Stimulated activated naive CD4-positive, alpha-beta T cell (primary cell): ENCODE measurements at places on chromosomes 6 and 20.

- no peak for DNase-seq
Observed at GRCh38 chr6:28897369-28897745, 26.4 kb downstream of the TRIM27 start.

DNA sequence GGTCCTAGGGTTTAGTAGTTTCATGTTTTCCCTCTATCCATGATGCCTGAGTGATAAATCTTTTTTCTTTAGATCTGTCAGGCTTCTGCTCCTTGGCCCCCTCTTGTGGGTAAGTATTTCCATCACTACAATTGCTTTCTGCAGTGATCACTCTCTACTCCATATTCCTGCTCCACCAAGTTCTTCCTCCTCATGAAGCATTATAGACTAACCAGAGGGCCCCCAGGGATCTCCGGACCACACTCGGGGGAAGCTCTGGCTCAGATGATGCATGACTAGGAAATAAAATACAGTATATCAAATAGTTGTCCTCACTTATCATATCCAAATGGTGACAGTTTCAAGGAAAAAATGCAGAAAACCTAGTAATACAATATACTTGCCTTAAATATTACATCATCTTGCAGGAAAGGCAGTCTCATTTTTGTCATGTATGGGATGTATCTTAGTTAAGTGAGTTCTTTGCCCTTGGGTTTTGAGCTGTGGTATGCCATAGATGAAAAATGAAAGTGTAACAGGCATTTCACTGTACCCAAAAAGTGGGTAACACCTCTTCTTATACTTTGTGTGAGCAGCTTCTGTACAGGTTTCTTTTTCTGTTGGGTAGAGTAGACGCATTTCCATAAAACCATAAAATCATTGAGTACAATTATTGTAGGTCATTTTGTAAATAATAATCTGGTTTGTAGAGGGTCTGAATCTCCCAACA, 200.9 kb upstream of the EYA4 start:
- DNase-seq = no peak

DNA sequence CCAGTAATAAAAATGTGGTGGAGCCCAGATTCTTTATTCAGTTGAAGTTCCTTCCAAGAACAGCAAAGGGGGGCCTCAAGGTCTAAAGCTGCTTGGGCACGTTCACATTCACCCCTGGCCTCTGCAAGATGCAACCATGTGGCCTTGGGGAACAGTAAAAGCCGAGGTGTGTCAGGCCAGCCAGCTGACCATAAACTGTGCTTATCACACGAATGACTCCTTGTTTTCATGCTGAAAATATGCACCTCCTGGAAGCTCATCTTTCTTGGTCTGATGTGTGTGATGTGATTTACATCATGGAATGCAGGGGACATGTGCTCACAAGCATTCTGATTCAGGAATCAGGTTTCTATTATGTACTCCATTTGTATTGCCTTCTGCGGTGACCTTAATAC, 211.6 kb upstream of the MARCKS start:
- DNase-seq = no peak

DNA sequence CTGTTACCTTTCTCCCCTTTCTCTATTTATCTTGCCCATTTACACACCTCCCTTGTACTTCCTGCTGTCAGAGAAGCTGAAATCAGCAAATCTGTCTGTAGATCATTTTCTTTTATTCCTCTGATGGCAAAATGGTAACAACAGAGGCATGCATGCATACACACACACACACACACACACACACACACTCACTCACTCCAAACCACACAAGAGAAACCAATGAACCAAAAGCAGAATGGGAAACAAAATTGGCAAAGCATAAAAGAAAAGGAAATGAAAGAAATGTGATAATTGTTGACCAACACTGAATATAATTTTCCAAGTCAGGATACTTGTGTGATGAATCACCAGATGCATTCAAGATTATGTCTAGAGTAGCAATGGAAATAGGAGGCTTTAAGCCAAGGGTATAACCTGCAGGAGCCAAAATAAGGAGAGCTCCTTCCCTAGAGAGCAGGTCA, 172.4 kb downstream of the PLCB4 start:
- DNase-seq = no peak

- no peak for DNase-seq
Observed at GRCh38 chr6:105769987-105770386, 316.1 kb upstream of the PRDM1 start.

- no peak for DNase-seq
Observed at GRCh38 chr6:46220352-46221221, 49.8 kb upstream of the ENPP5 start.

- no peak for DNase-seq
Observed at GRCh38 chr20:10061641-10062040, 26.9 kb downstream of the ANKEF1 start.

- DNase-seq = no peak
Observed at GRCh38 chr6:8562125-8562524, 126.8 kb upstream of the SLC35B3 start.

DNA sequence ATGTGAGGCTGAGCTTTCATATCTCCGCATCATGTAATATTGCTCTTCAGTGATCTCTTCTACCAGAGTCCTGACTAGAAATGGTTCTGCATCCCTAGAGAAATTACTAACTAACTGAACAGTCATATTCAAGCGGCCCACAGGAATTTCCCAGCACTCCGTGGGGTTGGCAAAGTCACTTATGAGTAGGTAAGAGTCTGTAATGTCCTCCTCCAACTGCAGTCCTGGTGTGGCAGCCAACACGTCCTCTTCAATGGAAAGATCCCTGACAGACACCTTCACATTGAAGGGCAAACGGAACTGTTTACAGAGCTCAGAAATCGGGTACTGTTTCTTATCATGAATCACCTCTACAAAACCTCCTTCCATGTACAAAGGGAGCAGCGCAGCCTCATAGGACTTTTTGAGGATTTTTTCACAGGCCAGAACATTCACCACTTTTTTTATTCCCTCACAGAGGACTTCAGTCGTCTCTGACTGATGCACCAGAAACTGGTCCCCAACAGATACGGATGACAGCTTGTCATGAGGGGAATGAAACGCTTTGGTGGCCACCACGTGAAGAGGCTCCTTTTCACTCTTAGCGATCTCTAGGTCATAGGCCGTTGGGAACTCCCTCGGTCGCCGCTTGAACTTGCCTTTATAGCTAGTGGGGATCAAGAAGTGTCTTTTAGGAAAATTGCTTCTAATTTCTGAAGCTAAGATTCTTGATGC, 87.7 kb downstream of the THEMIS start:
- no peak for DNase-seq

- DNase-seq = no peak
Observed at GRCh38 chr6:69343851-69344250, 453.0 kb downstream of the LMBRD1 start.

GRCh38 chr6:21457647-21458046, 135.9 kb upstream of the SOX4 start:
- DNase-seq = no peak

DNA sequence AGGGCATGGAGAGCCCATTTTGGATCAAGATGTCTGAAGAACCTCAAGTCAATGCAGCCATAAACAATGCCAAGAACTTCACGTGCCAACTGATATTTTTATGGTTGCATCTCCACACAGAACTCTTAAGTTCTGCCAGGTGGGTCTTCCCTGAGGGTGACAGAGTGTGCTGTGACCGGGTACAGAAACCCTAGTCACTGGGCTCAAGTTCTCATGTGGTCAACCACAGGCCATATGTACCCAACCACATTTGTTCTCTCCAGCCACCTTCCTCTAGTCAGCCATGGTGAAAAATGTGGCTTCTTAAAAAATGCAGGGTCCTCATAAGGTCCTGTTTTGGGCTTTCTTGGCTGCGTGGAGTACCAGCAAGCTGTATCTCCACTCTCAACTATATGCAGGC, 48.9 kb downstream of the CLIC5 start:
- no peak for DNase-seq

GRCh38 chr6:31038559-31038958, 28.3 kb downstream of the MUC22 start:
- no peak for DNase-seq

DNA sequence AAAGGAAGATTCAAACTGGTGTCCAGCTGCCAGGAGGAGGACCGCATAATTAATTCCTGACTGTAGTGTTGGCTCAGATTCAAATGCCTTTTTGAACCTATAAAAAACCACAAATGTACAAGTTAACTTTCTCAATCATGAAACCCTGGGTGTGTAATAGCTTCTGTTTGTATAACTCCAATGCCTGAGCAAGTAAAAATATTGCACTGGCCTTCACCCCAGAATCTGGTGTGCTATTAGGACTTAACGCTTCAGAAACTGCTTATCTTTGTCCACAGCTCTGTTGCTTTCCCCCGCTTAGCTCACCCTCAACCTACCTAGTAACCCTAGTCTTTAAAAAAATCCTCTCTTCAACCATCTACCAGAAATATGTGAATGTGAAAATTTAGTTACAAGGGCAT, 119.1 kb upstream of the MAP7 start:
- no peak for DNase-seq

GRCh38 chr20:48795732-48796131, 32.1 kb downstream of the PREX1 start:
- no peak for DNase-seq

GRCh38 chr20:48799328-48800105, 28.3 kb downstream of the PREX1 start:
- DNase-seq = no peak

- peak; percentile 62 for DNase-seq
Observed at GRCh38 chr6:31660381-31661261, at the start of gene C6orf47. TSS of gene C6orf47 (minus strand) at chr6:31660778. CDS start at chr6:31659947, 831 bp downstream.

DNA sequence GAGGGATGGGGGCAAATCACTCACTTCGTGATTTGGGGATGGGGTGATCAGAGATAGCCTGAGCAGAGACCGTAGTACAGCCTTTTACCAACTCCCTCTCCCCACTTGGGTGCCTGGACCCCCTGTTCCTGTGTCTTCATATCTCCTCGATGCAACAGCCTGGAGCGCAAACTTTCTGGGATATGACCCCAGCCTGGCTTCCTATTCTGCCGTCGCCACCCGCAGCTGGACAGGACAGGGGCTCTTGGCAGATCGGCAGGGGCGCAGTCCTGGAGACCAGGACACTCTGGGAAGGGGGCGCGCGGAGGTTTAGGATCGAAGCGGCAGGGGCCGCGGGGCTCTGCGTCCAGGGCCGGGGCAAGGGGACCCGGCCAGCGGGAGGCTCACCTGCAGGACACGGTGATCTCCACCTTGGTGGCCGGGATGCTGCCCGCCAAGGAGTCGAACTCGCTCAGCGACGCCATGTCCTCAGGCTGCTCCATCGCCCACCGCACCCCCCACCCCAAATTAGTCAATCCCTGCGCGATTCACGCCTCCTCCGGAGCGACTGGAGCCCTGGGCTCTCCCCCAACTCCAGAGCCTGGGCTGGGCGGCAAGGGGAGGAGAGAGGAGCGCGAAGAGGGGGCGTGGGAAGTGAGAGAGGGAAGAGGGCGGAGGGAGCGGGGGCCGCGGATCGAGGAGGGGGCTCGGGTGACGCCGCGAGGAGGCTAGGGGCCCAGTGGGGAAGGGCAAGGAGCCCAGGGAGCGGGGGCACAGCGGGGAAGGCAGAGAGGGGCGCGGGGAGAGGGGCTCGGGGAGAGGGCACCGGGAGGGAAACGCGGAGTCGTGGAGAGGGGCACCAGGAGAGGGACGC, at the start of gene CPNE5:
CPNE5 (minus strand) TSS at position 549 of the 853 bp plus-strand sequence; CDS start at position 482, 67 bp downstream.
- DNase-seq = no peak

DNA sequence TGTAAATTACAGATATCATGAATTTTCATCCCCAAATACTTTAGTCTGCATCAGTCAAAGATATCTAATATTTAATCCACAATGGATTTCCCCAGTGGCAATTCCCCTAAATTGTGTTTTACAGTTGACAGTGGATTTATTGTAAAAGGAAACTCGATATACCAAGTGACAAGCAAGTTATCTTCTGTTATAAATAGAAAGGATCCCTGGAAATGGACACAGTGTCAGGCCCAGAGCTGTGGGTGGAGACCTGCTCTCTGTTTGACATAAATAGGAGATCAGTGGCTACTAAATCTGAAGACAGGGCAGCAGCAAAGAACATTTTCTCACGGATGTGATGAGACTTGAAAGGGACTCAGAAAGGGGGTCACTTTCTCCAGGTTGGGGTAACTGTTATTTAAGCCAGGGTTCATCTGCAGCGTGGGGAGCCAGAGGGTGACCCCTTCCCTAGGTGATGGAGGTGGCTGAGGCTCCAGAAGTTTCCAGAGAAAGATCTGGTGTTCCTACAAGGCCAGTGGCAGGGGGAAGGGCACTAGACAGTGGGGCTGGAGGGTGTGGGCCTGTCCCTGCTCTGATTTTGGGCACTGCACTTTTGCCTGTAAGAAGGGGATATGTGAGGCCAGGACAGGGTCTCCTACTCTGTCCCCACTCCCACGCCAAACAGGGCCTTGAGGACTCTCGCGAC, 12.3 kb upstream of the FAM110A start:
- no peak for DNase-seq

GRCh38 chr6:87341899-87342298, 2.7 kb upstream of the C6orf163 start:
- DNase-seq = no peak

DNA sequence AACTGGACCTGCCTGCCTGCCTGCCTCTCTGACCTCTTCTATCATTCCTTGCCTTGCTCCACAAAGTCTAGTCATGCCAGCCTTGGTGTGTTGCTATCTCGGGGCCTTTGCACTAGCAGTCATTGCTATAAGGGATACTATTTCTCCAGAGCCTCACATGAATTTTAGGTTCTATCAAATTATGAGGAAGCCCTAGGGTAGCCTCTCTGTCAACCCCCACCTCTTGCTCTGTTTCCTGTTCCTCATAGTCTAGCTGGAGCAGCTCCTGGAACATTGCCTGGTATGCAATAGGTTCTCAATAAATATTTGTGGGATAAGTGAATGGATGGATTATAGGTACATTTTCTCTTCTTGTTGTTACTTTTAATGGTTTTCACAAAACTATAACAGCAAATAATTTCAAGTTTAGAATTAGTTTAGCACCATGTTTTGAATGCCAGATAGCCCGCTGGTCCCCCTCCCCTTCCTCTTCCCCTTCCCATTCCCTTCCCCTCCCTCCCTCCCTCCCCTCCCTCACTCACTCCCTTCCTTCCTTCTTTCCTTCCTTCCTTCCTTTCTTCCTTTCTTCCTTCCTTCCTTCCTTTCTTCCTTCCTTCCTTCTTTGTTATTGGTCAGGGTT, 46.9 kb upstream of the DTNBP1 start:
- DNase-seq = no peak

DNA sequence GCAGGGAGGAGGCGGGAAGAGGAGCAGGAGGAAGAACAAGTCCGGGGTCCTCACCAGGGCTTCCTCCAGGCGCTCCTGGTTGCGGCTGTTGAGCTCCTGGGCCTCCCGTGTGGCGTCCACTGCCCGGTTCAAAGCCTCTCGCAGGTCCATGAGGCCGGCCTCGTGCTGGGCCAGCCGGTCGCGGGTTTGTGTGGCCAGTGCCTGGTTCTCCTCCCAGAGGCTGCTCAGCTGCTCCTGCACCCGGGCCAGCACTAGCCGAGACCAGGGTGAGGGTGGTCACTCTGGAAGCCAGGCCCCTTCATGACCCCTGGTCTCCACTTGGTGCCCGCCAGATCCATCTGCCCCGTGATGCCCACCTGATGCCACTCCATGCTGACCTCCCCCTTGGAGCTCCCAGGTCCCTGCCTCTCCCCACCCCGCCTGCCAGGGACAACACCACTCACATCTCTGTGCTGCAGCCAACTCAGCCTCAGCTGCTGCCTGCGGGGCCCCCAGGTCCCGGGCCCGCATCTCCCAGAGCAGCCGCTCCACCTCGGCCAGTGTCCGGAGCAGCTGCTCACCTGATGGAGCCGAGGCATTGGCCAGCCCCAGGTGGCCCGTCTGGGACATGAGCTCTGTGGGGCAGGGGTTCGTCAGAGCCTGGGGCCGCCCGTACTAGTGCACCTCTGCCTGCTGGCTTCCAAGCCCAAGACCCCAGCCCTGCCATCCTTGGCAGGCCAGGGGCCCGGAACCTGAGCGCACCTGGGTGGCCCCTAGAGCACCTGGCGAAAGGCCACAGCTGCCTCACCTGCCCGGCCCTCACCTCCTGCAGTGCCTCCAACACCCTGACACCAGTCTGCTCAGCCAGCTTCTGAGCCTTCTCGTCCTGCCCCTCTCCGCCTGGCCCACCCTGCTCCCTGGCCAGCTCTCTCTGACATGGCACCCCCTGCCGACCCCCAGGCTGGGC, 15.9 kb downstream of the ADRM1 start:
- no peak for DNase-seq
